ENCODE measurements at places on chromosomes 12 and 14. TPM values are rescaled to one million over a fixed set of nuclear protein-coding genes. Genes with fewer than 3 reads are reported as not detected.
A peak's percentile ranks its signal among the peaks of the same experiment; 100 is the strongest.

DNA sequence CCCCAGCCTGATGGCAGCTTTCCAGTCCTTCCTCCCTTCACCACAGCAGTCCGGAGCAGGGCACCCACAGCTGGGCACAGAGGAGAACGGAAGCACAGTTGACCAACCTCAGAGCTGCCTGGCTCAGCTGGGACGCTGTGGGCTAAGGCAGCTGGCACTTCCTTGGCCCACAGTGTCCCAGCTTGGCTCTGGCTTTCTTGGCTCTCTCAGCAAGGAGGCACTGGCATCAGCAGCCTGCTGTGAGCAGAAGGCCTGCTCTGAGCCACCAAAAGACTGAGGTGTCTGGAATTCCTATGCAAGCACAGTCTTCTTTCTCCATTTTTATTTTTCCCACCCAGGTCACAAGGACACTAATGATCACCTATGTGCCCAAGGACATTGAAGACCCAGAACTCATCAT, 32.6 kb downstream of the NGB start:
- no peak for DNase-seq

DNA sequence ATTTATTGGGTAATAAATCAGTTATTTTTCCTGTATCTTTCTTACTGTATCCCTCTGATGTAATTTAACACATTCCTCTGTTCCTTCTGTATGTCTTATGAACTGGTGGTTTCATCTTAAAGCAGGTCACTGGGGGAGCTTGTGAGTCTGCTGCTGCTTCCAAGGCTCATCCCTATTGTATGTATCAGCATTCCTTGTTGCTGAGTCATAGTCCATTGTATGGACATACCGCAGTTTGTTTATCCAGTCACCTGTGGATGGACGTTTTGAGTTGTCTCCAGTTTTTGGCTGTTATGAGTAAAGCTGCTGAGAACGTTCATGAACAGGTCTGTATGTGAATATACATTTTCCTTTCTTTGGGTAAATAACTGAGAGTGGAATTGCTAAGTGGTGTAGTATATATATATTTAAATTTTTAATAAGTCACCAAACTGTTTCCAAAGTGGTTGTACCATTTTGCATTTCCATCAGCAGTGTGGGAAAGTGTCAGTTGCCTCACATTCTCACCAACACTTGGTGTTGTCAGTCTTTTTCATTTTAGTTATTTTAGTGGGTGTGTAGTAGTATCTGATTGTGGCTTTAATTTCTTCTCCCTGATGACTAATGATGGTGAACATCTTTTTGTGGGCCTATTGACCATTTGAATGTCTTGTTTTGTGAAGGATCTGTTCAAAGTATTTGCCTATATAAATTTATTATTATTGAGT, 82.7 kb downstream of the BEGAIN start:
- DNase-seq: peak; percentile 28

- DNase-seq: peak; percentile 89
These were observed 10.3 kb upstream of the ERP27 start for GRCh38 chr12:14948672-14949071.

DNA sequence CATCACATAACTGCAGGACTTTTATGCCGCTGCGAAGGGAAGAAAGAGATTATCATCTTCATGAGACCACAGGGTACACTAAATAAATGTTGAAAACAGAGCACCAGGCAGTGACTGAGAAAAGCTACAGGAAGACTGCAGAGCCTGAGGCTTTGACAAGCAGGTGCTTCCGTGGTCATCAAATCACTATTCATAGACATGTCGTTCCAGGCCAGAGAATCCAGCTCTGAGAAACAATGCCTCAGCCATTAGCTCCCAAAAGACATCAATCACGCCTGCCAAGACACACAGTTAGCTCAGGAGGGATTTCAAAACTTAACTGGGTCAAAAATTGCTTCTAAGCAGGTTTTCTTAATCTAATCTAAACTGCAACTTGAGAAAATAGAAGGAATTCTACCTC, 47.2 kb upstream of the GARIN6 start:
- no peak for DNase-seq

DNA sequence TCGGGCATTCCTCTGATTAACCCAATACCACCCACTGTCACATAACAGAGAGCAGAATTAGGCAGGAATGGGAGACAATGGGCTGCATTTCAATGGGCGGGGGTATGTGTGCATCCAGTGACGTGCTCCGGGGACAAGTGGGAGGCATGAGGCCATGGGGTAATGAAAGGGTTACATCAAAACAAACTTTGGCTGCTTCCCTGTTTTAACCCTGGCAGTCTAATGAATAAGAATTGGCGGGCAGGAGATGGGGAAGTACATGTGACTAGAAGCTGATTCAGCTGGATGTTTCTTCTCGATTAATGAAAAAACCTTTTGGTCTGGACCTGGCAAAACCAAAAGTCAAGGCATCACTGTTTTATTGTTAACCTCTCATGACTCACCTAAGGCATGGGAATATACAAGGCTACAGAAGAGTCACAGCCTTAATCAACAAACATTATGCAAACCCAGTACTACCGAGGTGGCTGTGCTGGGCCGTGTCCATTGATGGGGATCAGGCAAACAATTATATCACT, 44.2 kb downstream of the SOCS2 start:
- DNase-seq: peak; percentile 81

GRCh38 chr14:24395609-24396582, 2.9 kb upstream of the NYNRIN start:
- no peak for DNase-seq

DNA sequence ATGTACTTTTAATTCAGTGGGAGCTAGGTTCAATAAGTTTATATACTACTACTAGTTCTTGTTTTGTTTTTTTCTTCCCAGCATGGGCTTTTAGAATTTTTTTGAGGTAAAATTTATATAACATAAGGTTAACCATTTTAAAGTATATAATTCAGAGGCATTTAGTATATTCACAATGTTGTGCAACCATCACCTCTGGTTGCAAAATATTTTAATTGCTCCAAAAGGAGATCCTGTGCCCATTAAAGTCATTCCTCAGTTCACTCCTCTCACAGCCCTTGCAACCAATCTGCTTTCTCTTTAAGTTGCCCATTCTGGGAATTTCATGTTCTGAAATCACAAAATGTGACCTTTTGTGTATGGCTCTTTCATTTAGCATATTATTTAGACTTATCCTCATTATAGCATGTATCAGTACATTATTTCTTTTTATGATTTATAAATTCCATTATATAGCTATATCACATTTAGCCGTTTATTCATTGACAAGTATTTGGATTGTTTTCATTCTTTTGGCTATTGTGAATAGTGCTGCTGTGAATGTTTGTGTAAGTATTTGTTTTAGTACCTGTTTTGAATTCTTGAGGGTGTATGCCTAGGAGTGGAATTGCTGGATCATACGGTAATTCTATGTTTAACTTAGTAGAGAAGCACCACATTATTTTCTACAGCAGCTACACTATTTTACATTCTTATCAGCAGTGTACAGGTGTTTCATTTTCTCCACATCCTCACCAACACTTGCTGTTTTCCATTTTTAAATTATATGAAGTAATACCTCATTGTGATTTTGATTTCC, 59.1 kb downstream of the ARHGAP5 start:
- DNase-seq: no peak

DNA sequence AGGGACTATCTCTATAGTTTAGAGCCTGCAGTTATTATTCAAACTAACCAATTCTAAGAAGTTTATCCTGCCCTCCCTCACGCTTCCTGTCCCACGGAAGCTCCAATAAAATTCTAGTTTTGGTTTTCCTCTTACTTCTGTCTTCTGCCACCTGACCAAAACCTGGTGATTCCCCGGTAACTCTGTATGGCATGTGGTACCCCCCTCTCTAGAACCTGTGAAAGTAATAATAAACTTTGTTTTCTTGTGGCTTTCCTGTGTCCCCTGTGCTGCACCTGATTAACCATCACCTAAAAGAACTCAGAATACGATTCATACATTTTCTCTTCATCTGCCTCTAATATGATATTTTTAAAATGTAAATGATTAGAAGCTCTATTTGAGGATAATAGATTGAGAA, 379.8 kb downstream of the APAF1 start:
- no peak for DNase-seq

- DNase-seq: no peak
These were observed 10.3 kb downstream of the ZFYVE21 start for GRCh38 chr14:103725739-103726395.

GRCh38 chr12:69131077-69131476, 108.3 kb upstream of the CPSF6 start:
- no peak for DNase-seq

Gene IGFBP6
- total RNA-seq: 124 TPM

All from IMR-90 (cell line).